ENCODE measurements at places on chromosomes 13 and 19.
A peak's percentile ranks its signal among the peaks of the same experiment; 100 is the strongest.

- no peak for DNase-seq
These were observed 4.2 kb upstream of the RNF113B start for GRCh38 chr13:98181111-98181815.

GRCh38 chr19:35816262-35816661, 3.6 kb upstream of the PRODH2 start:
- DNase-seq = no peak

GRCh38 chr19:6268382-6268771, 11.4 kb downstream of the MLLT1 start:
- no peak for DNase-seq

DNA sequence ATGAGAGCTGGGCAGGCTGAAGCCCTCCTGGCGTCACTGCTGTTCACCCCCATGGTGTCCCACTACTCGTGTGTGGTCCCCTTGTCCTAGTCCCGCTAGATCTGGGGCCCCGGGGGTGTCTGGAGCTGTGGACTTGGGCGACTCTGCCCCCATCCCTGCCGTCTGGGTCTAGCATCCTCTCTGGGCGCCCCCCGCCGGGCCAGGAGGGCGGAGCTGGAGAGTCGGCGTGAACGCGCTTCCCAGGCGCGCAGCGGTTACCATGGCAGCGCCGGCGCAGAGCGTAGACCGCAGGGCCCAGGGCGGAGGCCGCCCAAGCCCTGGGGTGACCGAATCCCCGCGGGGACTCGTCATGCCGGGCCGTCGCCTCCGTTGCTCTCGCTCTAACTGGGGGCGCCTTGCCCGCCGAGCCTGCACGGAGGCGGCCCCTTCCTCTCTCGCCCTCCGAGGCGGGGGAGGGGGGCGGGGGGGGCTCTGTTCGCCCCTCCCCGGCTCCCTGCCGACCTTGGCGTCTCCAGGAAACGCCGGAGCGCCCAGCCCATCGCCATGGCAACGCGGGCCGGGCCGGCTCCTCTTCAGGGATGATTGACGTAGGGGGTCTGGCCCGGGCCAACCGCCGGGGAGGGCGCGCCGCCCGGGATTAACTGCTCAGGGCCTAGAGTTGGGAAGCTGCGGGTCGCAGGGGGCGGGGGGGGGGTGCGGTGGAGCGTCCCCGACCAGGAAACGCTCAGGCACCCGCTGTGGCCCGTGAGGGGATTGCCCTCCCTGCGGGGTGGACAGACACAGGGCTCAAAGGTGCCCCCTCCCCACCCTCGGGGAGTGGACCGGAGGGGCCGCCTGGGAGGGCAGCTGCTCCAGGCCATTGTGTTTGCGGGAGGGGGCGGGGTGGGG, 8.9 kb downstream of the ISYNA1 start:
- peak; percentile 94 for DNase-seq

DNA sequence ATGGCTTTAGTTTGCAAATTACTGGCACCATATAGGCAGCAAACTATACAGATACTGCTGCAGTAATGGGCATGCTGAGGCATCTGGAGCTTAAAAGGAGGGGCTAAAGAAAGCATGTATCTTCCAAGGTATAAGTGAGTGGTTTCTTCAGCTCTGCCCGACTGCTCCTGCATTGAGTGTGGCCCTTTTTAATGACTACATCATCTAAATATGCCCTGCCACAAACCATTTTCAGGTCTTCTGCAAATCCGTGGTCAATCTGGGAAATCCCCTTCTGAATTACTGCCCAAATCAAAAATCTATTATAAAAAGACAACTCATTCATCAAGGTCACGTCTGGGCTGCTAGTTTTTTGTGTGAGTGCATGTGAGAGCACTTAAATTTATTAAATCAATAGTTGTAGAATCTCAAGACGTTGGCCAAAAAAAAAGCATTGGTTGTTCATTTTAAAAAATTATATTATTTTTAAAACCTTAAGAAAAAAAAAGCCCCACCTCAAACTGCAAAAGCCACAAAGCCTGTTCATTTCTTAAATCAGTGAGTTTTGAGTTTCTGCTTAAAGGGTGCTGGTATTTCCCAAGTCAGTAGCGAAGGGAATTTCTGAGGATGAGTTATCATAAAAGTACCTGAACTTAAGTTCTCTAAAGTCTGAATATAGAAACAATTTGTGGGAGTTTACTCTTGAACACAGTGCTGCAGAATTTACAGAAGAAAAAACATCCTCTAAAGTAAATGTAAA, 16.3 kb downstream of the LCP1 start:
- no peak for DNase-seq

- no peak for DNase-seq
These were observed 1519.6 kb downstream of the PCDH9 start for GRCh38 chr13:65710514-65710913.

- no peak for DNase-seq
These were observed 580 bp downstream of the AP2A1 start for GRCh38 chr19:49767381-49767780.

DNA sequence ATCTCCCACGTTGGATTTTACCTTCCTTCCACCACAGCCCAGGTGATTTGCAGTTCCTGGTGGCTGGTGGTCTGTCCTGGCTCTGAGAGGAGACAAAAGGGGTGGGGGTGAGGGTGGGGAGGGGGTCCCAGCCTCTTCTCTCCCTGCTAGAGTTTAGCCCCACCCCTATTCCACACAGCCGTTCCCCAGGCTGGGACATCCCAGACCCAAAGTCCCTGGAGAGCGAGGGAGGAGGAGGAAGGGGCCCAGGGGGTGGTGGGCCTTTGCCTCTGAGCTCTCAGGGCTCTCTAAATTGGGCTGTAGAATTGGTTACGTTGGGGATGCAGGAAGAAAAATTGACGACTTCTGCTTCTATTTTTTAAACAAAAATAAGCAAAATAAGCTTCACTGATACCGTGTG, 81.9 kb downstream of the SLC6A16 start:
- DNase-seq = no peak

DNA sequence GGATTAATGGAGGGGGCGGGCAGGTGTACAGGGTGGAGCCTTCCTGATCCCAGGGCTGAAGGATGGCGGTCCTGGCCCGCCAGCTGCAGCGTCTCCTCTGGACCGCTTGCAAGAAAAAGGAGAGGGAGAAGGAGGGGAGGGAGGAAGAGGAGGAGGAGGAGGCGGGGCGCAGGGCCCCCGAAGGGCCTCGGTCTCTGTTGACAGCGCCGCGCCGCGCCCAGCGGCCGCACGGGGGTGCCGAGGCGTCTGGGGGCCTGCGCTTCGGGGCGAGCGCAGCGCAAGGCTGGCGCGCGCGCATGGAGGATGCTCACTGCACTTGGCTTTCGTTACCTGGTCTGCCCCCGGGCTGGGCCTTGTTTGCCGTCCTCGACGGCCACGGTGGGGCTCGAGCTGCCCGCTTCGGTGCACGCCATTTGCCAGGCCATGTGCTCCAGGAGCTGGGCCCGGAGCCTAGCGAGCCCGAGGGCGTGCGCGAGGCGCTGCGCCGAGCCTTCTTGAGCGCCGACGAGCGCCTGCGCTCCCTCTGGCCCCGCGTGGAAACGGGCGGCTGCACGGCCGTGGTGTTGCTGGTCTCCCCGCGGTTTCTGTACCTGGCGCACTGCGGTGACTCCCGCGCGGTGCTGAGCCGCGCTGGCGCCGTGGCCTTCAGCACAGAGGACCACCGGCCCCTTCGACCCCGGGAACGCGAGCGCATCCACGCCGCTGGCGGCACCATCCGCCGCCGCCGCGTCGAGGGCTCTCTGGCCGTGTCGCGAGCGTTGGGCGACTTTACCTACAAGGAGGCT, at the start of gene PPM1N:
Gene PPM1N, plus strand, starts transcription at position 33 of the 785 bp plus-strand sequence. Its CDS starts 30 bp downstream, at position 63.
- DNase-seq = no peak

DNA sequence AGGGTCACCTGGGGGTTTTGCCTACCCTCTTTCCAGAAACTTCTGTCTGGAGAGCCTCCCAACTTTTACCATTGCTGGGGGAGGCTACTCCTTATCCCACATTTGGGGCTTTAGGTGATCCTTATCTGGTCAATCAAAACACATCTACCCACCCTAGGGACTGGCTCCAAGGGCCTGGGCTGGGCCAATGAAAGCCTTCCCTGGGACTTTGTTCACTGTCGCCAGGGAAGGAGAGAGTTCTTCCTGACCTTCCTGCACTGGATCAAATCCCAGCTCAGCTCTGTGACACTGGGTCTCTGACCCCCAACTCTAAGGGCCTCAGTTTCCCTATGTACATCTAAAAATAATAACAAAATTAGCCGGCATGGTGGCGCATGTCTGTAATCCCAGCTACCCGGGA, 11.1 kb downstream of the DOCK6 start:
- no peak for DNase-seq

DNA sequence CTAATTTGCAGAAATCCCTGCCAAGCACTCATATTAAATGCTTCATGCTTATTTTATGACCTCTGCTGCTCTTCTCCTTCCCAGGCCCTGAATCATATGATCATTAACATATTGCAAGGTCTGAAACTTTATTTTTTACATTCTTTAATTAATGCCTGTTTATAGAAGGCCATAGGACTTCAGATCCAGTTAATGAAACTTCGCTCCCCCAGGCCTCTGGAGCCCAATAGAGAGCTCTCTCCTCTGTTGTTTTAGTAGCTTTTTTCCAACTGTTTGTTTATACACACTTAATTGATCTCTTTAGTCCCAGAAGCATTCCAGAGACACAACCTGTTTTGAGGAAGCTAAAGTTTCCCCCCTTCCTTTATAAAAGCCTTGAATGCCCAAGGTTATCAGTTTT, 68.3 kb downstream of the DACH1 start:
- DNase-seq = no peak

GRCh38 chr13:30479154-30479882, 13.6 kb upstream of the HMGB1 start:
- no peak for DNase-seq

DNA sequence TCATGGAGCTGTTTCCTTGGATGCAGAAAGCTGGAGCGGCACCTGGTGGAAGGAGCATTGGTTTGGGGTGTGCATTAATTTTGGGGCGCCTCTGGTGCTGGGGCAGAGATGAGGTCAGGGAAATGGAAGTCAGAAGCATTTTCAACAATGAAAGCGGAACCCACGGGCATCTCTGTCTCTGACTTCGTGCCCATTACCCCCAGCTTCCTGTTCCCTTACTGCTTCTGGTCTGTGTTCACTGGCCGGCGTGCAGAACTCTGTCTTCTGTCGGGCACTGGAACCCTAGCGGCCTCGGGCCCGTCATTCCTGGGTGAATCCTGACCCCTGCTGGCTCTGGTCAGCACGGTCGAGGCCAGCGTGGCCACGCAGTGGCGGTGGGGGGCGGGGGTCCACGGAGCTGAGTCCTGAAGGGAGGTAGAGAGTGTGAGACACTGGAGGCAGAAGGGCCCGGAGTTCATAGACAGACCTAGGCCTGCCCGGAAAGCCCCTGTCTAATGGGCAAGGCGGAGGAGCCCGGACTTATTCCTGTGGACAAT, 7.9 kb upstream of the LINGO3 start:
- peak; percentile 48 for DNase-seq

DNA sequence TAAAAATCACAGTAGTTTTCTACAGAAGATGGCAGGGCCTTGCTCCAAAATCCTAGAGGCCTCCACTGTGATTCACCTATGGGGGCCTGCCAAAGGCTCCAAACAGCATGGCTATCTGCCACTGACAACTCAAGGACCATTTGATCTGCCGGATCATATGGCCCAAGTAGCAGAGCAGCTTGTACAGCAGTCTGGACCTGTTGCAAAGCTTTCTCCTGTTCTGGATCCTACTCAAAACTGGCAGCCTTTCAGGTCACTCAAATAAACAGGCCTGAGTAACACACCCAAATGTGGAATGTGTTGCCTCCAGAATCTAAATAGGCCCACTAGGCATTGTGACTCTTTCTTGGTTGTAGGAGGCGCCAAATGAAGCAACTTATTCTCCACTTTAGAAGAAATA, 1049.3 kb downstream of the PCDH9 start:
- DNase-seq = no peak

Data from neuronal stem cell (in vitro differentiated cells).